Head of caudate nucleus (tissue), 42 donors: ENCODE measurements at places on chromosomes 2 and 18.

DNA sequence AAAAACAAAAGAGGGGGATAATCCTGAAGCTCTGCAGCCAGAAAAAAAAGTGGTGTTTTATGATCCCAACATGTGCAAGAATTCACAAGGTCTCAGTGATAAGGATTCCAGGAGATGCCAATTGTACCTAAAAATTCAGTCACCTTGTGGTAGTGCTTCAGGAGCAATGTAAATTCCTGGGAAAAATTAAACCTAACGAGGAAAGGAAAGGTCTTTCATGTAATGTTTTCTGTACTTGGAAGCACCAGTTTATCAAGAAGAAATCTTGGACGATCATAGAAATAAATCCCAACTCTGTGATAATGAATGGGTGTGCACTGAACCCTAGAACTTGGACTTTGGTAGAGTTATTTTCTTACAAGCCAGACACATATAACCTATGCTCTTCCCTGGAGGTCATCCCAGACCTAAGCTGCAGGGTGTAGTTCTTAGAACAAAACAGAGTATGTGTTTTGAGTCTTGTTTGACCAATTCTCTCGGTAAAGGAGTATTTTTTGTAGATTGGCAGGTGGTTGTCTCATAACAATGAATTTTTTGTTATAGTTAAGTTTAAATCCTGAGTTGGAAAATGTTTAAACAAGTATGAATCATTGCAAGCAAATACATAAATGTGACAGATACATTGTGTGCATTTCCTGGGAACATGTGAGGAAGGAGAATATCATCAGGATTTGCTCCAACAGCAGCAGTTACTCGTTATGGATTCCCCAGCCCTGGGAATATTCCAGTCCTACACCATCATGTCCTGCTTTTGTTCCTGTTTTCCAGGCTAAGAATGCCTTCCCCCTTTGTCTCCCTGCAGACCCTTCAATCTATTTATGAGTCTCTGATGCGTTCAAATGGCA is 224.6 kb downstream of the NAPG start:
- no peak for DNase-seq

DNA sequence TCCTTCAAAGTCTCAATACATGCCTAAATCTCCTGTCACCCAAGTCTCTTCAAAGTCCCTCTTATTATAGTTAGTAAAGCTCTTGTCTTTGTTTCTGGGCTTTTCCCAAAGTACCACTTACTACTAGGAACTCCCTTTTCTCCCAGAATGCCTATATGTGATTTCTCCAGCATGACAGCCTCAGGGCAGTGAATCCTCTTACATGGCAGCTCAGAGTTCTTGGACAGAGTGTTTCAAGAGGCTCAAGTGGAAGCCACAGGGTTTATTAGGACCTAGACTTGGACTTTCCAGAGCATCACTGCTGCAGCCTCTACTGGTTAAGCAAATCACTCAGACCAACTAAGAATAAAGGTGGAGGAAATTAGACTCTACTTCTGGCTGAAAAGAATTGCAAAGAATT is 98.9 kb downstream of the CSRNP3 start:
- DNase-seq, result no peak

- DNase-seq, result peak; percentile 14
Measured at GRCh38 chr2:97766567-97766966, 53.2 kb downstream of the ZAP70 start.

DNA sequence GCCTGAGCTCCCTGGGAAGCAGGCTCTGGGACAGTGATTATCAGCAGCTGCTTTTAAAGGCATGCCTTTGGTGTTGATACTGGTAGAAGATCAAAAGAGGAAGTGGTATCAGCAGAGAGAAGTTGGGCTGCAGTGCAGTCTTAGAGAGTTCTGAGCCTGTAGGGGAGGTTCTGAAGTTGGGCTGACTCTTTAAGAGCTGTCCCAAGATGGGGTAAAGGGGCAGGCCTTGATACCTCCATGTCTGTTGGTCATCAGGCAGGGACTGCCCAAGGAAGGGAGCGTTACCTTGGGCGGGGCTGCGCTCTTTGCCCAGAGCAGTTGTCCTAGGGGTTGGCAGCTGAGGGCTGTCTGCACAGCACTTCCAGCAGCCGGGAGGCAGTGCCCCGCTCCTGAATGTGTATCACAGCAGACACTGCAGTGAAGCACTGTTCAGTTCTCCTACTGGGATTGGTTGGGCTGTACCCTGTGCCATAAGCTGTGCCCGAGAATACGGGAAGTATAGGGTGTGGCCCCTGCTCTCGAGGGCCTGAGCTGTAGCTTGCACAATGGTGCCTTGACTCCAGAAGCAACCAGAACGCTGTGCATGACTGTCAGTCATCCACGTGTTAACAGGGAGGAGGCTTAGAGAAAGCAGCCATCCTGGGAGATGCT is 177.0 kb downstream of the CTIF start:
- DNase-seq, result peak; percentile 72

- no peak for DNase-seq
Measured at GRCh38 chr2:42941633-42942176, 149.3 kb upstream of the HAAO start.

DNA sequence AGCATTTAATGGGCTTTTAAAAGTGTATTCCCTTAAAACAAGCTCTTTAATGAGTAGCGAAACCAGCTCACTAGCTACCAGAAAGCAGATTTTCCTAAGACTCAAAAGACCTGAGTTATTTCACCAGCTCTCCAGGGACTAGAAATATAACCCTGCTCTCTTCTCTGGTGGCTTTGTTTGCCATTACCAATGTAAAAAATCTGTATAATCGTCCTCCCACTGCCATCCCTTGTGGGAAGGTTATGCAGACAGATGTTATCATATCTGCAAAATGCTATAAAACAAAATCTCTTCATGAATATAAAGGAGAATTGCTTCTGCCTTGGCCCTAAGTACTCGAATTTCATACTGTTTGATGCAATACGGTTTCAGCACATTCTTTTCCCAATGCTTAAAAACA is 335.2 kb downstream of the NUP35 start:
- no peak for DNase-seq

DNA sequence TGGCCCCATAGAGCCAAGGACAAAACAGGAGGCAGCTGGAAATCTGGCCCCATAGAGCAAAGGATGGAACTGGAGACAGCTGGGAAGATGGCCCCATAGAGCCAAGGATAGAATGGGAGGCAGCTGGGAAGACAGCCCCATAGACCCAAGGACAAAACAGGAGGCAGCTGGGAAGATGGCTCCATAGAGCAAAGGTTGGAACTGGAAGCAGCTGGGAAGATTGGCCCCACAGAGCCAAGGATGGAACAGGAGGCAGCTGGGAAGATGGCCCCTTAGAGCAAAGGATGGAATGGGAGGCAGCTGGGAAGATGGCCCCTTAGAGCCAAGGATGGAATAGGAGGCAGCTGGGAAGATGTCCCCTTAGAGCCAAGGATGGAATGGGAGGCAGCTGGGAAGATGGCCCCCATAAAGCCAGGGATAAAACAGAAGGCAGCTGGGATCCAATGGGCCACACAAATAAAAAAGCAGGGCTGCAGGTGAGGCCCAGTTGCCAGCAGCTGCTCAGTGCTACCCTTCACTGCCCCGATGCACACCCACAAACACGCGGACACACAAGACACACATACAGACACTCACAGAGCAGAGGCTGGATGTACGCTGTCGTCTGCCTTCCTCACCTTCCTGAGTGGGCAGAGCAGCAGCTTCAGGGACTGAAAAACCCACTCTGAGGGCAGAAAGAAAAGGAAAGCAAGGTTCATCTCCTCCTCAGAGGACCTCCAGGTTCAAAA is 505.4 kb upstream of the MYT1L start:
- DNase-seq, result no peak
